ENCODE measurements at places on chromosomes 4 and X.

- DNase-seq: no peak
These were observed 2.0 kb downstream of the ARX start for GRCh38 chrX:25013632-25014365.

DNA sequence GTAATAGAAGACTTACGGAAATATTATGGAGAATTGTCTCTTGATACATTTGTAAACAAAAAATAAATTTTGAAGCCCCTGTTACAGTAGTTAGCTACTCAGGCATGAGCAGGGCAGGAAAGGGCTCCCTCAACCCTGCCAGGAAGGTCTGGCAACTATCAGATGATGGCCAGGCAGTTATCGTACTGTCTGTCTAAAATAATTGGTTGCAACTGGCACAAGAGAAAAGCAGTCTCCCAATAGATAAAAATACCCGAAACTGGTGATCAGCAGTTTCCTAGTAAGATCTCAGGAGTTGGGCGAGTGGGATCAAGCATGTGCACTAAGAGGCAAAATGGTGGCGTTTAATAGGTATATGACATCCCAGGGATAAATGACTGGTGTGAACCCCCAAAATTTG lies 1336.3 kb downstream of the C4orf33 start:
- no peak for DNase-seq

GRCh38 chr4:151403656-151404055 lies 5.3 kb upstream of the FHIP1A start:
- no peak for DNase-seq

- DNase-seq: no peak
These were observed 100.0 kb upstream of the STX18 start for GRCh38 chr4:4641661-4642495.

DNA sequence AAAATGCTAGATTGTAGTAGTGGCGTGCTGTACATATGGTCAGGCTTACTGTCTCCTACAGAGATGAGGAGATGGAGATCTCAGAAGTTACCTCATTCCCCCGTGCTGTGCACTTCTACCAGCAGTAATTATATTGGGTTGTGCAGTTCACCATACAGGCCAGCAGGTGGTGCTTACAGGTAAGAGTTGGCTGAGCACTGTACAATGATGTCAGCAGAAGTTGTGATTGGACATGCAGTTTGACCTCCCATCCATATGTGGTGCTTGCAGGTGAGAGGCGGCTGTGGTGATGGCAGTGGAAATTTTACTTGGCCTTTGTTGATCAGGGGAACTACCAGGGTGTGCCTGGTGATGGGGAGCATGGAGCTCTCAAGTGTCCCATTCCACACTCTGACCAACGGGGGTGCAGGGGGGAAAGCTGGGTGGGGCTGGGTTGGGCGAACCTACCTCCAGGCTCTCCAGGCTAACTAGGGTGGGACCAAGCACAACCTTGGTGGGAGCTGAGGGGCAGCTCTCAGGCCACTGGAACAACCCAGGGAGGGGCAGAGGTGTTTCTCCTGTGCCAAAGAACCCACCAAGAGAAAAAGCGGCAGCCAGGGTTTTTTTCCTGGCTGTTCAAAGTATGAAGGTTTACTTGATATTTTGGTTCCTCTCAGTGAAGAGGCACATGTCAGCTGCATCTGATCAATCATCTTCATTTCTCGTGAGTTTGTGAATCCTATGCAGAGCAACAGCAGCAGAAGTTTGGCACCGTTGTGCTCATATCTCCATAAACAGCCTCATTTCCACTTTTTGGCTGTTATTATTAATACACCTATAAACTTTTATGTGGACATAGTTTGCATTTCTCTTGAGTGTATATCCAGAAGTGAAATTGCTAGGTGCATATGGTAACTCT lies 73.8 kb upstream of the FREM3 start:
- peak; percentile 36 for DNase-seq

GRCh38 chr4:140044337-140044902 lies 109.6 kb downstream of the MAML3 start:
- DNase-seq: no peak

DNA sequence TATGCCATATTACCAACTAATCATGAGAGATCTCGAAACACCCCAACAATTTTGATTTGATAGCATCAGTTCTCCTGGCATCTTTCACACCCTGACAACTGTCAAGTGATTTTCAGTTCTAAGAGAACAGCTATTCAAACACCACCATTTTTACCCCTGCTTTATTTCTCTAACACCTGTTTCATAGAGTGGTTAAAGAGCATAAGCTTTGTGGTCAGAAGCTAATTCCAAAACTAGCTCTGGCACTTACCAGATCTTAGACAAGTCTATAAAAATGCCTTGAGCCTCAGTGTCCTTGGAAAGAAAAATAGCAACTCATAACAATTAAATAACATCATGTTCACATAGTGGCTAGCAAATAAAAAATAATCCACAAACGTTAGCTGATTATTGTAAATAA lies 17.9 kb downstream of the PPA2 start:
- DNase-seq: no peak

DNA sequence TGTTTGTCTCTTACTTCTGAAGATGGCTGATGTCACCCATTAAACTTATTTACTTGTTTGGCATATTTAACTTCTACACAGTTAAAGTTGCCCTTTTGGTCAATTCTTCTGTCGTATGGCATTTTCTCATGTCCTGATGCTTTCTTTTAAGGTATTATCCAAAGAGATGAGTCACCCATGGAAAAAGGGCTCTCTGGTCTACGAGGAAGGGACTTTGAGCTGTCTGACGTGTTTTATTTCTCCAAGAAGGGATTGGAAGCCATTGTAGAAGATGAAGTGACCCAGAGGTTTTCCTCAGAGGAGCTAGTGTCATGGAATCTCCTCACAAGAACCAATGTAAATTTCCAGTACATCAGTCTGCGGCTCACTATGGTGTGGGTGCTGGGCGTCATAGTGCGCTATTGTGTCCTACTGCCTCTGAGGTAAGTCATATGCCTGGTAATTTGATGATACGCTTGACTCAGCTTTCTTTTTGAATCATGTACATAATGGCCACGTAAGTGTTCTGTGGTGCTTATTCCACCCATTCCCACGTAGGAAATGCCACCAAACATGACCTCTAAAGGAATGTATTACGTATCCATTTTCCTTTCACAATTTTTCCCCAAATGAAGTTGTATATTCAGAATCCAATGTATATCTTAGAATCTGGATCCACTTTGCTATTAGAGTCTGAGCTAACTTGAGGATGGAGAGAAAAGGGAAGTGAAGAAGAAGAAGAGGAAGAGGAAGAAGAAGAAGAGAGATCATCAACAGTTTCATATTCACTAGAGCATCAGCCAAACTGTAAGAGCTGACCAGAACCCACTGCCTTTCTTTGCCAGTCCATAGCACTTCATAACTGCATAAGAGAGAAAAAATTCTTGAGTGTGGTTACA lies 45.7 kb downstream of the GPAT3 start:
- DNase-seq: no peak

Data from CD4-positive, alpha-beta T cell treated with Interleukin-15 for 4 hours (primary cell).